ENCODE measurements at places on chromosomes 2 and 18.

- no peak for DNase-seq
Measured at GRCh38 chr18:2138552-2138951, 432.8 kb downstream of the METTL4 start.

DNA sequence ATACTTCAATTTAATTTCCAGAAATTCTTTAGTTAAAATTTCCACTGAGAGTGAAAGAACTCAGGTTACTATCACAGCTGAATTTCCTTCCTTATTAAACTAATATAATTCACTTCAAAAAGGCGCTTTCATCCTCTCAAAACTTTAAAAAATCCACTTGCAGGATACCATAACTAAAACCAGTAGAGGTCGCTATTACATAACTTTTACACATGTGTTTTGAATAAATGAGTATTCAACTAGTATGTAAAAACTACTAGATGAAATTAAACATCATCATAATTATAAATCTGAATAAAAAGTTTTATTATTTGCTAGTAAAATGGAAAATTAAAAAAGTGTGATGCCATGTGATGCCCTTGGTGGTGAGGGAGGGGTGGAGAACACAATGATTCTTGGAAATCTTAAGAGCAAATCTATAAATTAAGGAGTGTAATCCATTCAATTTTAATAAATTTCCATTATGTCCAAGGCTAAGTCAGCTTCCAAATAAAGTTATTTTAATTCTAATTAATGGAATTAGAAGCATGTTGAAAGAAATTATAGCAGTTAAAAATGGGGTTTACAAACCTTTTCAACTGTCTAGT is 61.4 kb downstream of the SOS1 start:
- no peak for DNase-seq

- no peak for DNase-seq
Measured at GRCh38 chr2:66853585-66853984, 418.7 kb downstream of the MEIS1 start.

DNA sequence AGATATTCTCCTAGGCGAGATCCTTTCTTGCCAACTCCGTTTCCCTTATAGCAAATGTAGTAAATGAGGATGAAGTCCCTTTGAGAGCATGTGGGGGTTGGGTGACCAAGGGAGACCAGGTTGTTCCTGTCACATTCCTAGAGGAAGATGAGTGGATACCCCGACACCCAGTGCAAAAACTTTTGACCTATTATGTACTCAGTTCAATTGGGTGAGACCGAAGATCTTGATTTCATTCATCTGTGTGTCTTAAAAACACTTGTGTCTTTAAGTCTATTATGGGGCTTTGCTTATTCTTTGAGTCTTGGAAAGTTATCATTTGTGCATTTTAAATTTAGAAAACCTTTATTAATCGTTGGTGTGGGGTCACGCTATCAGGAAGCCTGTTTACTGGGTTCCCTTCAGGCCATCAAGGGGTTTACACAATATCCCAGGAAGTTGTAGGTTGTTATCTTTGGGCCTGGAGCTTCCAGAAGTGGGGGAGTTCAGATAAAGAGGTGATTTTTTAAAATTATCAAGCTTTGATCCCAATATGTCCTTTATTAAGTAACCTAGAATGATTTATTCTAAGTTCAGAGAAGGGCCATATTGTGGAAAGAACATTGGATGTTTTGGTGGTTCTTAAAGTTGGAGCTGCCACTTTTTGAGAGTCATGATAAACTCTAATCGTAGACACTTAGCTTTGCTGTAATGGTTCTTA is 2.8 kb downstream of the RHOB start:
- DNase-seq, result no peak

DNA sequence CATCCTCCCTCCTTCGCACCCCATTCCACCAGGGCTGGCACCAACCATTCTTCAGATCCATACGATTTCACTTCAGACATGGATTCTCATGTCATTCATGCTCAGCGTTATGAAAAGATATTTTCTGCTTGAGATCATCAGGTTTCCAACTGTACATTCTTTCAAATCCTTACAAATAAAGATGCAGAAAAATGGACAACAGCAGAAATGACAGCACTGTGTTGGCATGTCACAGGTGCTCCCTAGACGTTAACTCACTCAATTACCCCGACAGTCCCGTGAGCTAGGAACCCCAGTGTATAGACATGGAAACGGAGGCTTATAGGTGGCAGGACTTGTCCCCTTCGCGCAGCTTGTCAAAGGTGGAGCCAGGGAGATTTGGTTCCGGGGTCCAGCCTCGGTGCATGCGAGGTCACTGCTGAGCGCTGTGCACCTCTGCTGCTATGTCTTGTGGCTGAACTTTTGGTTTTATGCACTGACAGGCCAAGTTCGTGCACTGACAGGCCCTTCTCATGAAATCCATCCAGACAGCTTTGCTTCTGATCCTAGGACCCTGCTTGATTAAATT is 17.7 kb downstream of the FHL2 start:
- no peak for DNase-seq

- DNase-seq, result no peak
Measured at GRCh38 chr18:37483221-37483971, 82.2 kb downstream of the CELF4 start.

DNA sequence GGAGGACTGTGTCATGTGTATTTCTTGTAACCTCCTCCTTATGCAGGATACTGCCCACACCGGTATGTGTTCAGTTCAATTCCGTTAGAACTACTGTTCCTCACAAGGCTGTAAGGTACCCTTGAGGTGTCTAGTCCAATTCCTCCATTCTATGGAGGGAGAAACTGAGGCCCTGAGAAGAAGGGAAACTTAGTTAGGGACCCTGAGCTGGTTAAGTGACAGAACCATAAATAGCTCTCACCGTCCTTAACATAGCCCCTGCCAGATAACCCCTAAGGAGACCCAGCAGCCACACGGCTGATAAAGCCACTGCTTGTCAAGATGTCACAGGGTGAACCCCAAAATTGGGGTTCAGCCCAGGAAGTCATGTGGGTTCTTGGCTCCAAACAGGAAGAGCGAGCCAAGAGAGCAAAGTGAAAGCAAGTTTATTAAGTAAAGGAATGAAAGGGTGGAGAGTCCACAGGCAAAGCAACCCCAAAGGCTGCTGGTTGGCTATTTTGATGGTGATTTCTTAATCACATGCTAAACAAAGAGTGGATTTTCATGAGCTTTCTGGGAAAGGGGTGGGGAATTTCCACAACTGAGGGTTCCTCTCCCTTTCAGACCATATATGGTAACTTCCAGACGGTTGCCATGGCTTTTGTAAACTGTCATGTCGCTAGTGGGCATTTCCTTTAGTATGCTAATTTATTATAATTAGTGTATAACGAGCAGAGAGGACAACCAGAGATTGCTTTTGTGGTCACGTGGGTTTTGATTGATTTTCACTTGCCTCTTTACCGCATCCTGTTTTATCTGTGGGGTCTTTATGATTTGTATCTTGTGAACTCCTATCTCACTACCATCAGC is 83.4 kb upstream of the RTN4 start:
- peak; percentile 20 for DNase-seq

GRCh38 chr2:226963528-226963927 is 127.7 kb downstream of the RHBDD1 start:
- DNase-seq, result no peak

- no peak for DNase-seq
Measured at GRCh38 chr18:335733-336132, 67.9 kb upstream of the THOC1 start.

- DNase-seq, result no peak
Measured at GRCh38 chr18:61950371-61950770, 57.6 kb upstream of the RNF152 start.

GRCh38 chr2:20350041-20350712 is 467 bp downstream of the PUM2 start:
- DNase-seq, result no peak

GRCh38 chr2:104487366-104487765 is 366.5 kb upstream of the POU3F3 start:
- no peak for DNase-seq

DNA sequence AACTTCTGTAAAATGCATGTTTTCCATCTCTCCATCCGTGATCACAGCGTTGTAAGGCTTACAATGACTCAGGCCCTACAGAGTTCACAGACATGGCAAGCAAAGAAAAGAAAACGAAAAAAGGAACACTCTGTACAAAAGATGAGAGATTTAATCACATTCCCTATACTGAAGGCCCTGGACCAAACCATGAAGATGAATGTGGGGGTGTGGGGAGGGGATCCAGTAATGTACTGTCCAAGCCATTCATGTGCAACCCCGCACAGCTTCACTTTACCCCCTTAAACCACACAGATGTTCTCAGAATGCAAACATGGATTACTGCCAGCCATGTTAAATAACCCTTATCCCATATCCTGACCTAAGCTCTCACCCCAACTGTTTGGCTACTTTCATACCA is 391.1 kb downstream of the NCKAP5 start:
- DNase-seq, result no peak
